NCI-H1092 treated with DMSO at 0.1 percent for 48 hours (cell line): ENCODE measurements at places on chromosomes 2 and 18.

- DNase-seq = no peak
These were observed 221.9 kb upstream of the RBBP8 start for GRCh38 chr18:22711192-22711685.

GRCh38 chr2:120854766-120855530 is 119.3 kb downstream of the GLI2 start:
- no peak for DNase-seq

GRCh38 chr18:27763341-27763740 is 413.6 kb downstream of the CDH2 start:
- no peak for DNase-seq

DNA sequence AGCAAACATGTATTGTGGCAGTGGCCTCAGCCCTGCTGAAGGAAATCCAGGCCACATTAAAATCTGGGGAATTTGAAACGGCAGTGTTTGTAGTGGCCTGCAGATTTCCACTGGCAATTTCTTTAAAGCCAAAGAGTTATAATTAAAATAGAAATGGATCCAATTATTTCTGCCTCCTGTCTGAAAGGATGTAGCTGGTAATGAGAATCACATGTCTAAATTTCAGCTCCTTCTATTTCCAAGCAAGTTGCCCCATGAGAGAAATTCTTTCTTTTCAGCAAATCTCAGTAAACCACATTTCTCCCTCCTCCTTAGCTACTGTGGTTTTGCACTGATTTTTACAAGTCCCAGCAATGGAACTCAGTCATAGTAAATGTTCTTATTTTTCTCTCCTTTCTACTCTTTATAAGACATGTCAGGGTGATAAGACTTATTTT is 55.4 kb upstream of the ZNF396 start:
- no peak for DNase-seq

DNA sequence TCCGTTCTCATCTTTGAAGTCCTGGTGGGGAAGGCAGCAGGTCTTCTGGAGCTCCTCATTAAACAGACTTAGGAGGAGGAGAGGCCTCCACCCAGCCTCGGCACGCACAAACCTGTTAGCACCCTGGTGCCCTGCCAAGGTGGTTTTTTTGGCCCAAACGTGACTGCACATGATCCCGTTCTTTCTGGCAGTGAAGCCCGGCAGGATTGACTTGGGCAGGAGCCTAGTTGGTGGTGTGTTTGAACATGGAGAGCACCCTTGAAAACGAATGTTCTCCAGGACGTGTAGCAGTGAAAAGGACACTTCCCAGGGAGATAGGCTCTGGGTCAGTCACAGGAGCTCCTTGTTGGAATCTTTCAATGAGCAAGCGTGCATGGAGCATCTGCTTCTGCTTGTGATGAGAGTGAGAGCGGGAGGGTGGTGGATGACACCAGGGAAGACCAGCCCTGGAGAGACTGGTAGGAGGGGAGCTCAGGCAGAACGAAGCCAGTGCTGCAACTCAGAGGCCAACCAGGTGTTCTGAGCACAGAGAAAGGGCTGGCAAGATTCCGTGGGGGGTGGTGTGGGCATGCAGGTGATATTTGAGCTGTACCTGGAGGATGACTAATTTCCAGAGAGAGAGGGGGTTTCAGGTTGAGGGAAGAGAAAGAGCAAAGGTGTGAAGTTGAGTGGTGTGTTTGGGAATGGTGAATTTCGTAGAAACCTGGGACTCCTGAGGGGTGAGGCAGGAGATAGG is 73.8 kb downstream of the TANC1 start:
- DNase-seq = no peak

DNA sequence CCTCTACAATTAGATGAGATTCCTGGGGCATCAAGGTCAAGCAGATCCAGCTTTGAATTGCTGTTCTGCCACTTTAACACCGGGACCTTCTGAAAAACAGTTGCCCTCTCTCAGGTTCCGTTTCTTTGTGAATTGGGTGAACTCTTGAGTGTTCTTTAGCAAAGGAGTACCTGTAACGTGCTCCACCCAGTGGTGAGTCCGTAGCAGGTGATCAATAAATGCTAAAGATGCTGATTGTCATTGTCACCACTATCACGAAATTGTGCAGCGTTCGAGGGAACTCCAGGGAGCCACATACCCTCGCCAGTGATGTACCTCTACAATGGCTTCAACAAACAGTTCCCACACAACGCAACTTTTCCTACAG is 81.9 kb downstream of the TCF7L1 start:
- DNase-seq = peak; percentile 42

DNA sequence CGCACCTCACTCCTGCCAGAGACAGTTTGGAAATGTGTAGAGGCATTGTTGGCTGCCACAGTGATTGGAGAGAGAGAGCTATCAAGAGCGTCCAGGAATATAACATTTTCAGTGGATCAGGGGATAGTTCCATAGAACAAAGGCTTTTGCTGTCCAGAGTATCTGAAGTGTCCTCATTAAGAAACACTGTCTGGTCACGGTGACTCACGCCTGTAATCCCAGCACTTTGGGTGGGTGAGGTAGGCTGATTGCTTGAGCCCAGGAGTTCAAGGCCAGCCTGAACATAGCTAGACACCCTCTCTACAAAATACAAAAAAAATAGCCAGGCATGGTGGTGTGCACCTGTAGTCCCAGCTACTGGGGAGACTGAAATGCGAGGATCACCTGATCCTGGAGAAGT is 231.1 kb downstream of the MBD5 start:
- DNase-seq = no peak

GRCh38 chr2:174631009-174631981 is 33.7 kb upstream of the WIPF1 start:
- no peak for DNase-seq

DNA sequence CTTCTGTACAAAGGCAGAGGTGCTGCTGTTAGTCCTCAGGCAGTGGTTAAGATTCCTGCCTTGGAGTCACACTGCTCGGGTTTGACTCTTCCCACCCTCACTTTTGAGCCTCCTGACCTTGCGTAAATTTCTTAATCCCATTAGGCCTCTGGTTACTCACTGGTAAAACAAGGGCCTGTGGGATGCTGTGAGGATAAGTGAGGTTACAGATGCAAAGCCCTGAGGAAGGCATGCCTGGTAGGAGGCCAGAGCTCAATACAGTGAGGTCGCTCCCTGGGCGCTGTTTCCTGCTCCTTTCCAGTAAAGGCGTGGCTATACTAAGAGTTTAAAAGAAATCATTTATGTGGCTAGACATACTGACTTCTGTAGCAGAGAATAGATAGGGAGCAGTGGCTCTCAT is 127.5 kb upstream of the TMEM200C start:
- DNase-seq = no peak

DNA sequence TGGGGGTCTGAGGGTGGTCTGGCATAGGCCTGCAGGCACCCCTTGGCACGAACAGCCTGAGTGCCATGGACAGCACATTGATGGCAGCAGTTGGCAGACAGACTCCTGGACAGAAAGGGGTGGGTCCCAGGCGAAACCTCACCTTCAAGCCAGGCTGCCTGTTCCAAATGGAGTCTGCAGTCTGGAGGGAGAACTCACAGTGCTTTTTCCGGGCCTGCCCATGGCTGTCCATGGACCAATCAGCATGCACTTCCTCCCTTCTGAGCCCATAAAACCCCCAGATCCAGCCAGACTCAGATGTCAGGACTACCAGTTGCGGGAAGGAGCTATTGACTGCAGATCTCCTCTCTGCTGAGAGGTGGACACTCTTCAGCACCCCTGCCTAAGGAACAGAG is 694.6 kb upstream of the ACVR2A start:
- DNase-seq = no peak

- DNase-seq = no peak
These were observed 24.5 kb downstream of the RAB10 start for GRCh38 chr2:26058390-26058789.

DNA sequence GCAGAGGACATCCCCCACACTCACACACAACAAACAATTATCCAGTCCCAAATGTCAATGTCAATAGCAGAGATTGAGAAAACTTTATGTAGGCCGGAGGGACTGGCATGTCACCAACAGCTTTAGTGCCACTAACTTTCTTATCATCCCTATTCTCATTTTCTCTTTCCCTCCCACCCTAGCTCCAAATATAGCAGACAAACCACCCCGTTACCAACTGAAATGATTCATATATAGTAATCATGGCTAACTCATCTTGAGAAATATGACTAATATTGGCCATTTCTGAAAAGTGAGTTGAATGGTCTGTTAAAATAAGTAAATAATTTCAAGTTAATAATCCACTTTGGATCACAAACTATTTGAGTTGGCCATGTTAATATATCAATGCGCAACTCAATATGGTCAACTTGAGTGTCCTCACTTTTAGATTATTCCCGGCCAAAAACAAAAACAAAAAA is 242.1 kb upstream of the RND3 start:
- DNase-seq = no peak

- no peak for DNase-seq
These were observed 132.6 kb downstream of the ACTR3 start for GRCh38 chr2:114022360-114023085.

DNA sequence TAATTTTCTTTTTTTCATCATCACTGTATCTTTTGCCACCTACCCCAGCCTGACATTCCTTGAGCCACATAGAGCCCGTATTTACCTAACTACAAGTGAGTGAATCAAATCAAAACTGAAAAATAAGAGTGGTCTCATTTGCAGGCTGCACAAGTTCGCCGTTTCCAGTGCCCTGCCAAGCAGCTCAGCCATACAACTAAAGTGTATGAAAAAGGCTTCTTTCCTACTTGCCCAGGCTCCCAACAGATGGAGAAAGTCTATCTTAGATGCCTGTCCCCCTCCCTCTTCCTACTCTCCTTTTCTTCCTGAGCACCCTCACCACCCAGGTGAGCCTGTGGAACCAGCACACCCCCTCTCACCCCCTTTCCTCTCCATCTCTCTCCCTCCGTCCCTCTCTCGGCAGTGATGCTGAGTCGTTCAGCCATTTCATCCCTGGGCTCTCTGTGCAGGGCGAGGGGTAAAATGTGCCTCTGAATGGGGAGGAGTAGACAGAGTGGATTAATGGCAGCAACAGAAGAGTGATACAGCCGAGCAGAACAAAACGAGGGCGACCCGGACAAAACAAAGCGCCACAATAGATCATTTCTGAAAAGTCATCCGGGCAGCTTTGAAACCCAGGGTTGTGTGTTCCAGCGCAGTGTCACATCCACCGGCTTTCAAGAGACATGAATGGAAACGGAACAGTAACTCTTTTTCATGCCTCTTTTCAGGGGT is 65.0 kb upstream of the POU3F3 start:
- DNase-seq = no peak

DNA sequence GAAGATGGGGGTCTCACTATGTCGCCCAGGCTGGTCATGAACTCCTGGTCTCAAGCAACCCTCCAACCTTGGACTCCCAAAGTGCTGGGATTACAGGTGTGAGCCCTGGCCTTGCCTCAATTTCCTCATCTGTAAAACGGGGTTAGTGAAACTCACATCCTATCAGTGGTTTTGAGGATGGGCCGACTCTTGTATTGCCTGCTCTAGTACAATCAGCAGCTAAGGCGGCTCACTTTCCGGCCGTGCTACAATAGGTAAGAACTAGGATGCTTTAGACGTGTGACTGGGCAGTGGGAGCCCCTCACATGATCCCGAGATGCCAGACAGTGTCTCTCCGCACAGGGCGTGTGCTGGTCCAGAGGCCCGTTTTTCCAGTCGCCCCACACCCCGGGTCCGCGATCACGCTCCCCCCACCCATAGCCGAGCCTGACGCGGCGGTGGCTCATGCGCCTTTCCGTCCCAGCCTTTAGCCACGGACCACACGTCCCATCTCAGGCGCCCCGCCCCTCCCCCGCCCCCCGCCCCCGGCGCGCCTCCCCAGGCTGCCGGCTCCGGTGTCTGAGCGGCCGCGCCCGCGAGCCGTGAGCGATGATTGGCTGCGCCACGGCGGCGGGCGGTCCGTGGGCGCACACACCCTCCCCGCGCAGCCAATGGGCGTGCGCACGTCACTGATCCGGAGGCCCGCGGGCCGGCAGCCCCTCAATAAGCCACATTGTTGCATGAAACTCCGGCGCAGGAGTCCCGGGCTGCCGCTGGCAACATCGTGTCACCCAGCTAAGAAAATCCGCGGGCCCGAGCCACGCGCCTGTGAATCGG is at the start of gene HK2:
Gene HK2 (plus strand): TSS at position 710 of the 816 bp plus-strand sequence. CDS start 454 bp downstream, outside the sequence.
- peak; percentile 36 for DNase-seq

DNA sequence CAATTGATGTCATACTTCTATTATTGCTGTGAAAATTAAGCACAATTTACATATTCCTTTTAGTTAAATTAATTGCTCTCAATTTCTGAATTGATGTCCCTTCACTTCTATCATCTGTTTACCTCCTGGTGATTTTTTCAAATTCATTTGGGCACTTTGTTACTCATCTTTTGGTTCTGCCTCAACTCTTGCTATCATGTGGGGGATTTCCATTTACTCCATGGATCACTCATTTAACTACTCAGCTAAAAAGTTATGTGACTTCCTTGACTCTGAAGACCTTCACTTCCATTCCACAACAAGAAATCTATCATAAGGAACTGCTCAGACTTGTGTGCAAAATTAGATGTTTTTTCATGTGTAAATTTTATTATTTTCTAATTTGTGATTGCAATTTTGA is 126.2 kb downstream of the EHBP1 start:
- no peak for DNase-seq

DNA sequence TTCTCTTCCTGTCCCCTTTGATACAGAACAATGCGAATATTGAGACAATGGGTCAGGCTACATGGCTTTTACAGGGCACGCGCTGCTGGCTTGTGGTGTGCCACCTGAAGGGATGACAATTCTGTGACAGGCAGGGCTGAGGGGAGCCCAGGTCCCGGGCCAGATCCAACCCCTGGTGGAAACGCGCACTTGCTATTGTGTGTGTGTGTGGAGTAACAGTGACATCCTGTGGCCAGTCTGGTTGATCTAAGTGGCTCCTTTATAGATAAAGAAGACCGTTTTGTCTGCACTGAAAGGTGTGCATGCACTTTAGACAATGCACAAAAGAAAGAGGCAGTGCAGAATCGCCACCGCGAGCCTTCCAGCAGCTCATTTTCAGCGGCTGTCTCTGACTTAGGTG is 273.6 kb downstream of the HRH4 start:
- DNase-seq = peak; percentile 65

DNA sequence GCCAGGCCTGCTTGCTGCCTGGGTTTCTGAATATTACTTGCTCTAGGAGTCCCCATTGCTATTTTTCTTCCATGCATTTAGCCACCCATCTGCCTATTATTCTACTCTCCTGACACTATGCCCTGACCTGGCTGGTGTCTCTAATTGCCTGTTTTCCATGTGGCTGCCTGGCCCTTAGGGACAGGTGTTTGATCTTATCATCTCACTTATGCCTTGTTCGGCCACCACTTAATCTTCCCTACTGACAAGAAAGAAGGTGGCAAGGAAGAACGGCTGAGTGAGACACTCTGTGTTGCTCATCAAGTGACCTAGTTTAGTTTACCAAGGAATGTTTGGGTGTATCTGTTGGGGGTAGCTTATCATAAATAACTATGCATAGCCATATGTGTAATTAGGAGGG is 50.4 kb upstream of the RAPH1 start:
- DNase-seq = no peak

DNA sequence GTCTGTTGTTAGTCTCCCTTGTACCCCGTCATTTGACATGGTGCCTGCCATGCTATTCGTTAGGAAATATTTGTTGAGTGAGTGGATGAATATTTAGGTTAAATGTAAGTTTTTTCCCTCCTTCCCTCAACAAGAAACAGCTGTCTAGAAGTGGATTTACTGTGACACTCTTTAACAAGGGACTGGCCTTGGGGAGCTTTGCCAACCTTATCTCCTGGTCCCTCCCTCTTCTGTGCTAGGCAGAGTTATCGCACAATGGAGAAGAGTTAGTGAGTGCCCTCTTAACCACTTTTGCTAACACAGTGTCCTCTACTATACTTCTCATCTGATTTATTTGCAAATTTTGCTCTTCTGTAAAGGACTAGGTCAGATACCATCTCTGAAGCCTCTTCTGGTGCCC is 61.2 kb downstream of the DIS3L2 start:
- DNase-seq = no peak
